Lung (tissue), 17 donors: ENCODE measurements at places on chromosomes 3 and 15. TPM values are rescaled to one million over a fixed set of nuclear protein-coding genes. Genes with fewer than 3 reads are reported as not detected.

USF3 gene
- 5.4 TPM for polyA plus RNA-seq

SERINC4 gene
- polyA plus RNA-seq, result 0.24 TPM

CD80 gene
- 0.89 TPM for polyA plus RNA-seq

ILDR1 gene
- 3.3 TPM for polyA plus RNA-seq

GP5 gene
- polyA plus RNA-seq, result 0.06 TPM

LSMEM2 gene
- 0.10 TPM for polyA plus RNA-seq

RPL29 gene
- 2,402 TPM for polyA plus RNA-seq

SRP14 gene
- polyA plus RNA-seq, result 256 TPM

IL17RC gene
- 39.8 TPM for polyA plus RNA-seq

NCEH1 gene
- polyA plus RNA-seq, result 6.3 TPM

B4GALT4 gene
- polyA plus RNA-seq, result 7.5 TPM

CPN2 gene
- polyA plus RNA-seq, result not detected

LIPC gene
- 0.24 TPM for polyA plus RNA-seq

SLC2A2 gene
- not detected for polyA plus RNA-seq

AHSG gene
- 0.03 TPM for polyA plus RNA-seq

CHRD gene
- polyA plus RNA-seq, result 4.2 TPM

ANKRD34C gene
- polyA plus RNA-seq, result 0.01 TPM

ARL14 gene
- polyA plus RNA-seq, result 0.24 TPM

ANKDD1A gene
- 2.3 TPM for polyA plus RNA-seq

PRR20G gene
- polyA plus RNA-seq, result 0.05 TPM

CADPS gene
- polyA plus RNA-seq, result 0.33 TPM

LRRC3B gene
- 0.02 TPM for polyA plus RNA-seq

FGF12 gene
- 0.23 TPM for polyA plus RNA-seq

ALPK3 gene
- 4.2 TPM for polyA plus RNA-seq

RHO gene
- polyA plus RNA-seq, result not detected

PRTG gene
- polyA plus RNA-seq, result 0.68 TPM

UROC1 gene
- 0.01 TPM for polyA plus RNA-seq

CRYBG3 gene
- polyA plus RNA-seq, result 9.6 TPM

ASB14 gene
- polyA plus RNA-seq, result 0.12 TPM

GOLGA6L1 gene
- not detected for polyA plus RNA-seq

MST1 gene
- polyA plus RNA-seq, result 27.0 TPM

PTPRG gene
- polyA plus RNA-seq, result 8.5 TPM

IL5RA gene
- polyA plus RNA-seq, result 1.1 TPM

GABRG3 gene
- polyA plus RNA-seq, result not detected

CX3CR1 gene
- 2.6 TPM for polyA plus RNA-seq

STAB1 gene
- 220 TPM for polyA plus RNA-seq

IL17RE gene
- polyA plus RNA-seq, result 7.0 TPM

ARF4 gene
- 232 TPM for polyA plus RNA-seq

BFSP2 gene
- polyA plus RNA-seq, result 0.14 TPM

GOLGA8Q gene
- polyA plus RNA-seq, result 0.47 TPM

TERC gene
- not detected for polyA plus RNA-seq

CRYGS gene
- 5.8 TPM for polyA plus RNA-seq

TIMP4 gene
- polyA plus RNA-seq, result 1.4 TPM

ALDH1L1 gene
- 2.3 TPM for polyA plus RNA-seq

CCDC33 gene
- 14.1 TPM for polyA plus RNA-seq

RPUSD2 gene
- 9.3 TPM for polyA plus RNA-seq

GOLIM4 gene
- 22.2 TPM for polyA plus RNA-seq

RAD51 gene
- polyA plus RNA-seq, result 0.95 TPM

PIGBOS1 gene
- polyA plus RNA-seq, result 19.1 TPM

SENP8 gene
- 1.5 TPM for polyA plus RNA-seq

ALDH1A2 gene
- 3.7 TPM for polyA plus RNA-seq
